Bone marrow (tissue), 2 donors: ENCODE measurements at places on chromosomes 12 and 14.

- no peak for DNase-seq
Measured at GRCh38 chr12:31220633-31221550, 105.1 kb downstream of the SINHCAF start.

DNA sequence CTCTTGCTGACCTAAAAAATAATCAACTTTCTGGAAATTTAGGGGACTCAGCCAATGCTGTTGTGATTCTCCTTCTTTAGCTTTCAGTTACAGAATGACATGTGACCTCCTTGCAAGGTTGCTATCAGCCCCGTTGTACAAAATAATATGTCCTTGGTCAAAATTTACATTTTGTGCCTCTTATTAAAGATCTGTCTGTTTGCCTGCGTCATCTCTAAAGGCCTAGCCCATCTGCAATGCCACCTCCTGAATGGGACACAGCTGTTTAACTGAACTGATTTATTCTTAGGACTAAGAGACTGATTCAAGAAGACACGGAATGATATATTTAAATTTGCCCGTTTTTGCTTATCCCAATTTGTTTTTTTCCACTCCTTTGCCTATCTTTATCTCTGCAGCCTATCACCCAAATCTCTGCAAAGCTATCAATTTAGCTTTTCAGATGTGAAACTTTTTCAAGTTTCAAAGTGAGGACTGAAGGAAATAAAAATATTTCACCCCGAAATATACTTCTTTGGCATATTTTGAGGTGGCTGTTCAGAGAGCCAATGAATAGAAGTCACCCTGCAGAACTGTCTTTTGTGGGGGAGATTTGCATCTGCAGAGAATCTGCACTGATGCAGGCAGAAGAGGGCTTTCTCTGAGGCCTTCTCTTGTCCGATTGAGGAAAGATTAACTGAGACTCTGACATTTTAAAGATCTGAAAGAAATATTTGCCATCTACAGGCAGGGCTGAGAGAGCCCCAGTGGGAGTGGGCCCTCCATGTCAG, 126.0 kb downstream of the VEZT start:
- no peak for DNase-seq

- DNase-seq: no peak
Measured at GRCh38 chr14:34496679-34497513, 34.9 kb upstream of the SPTSSA start.

- DNase-seq: no peak
Measured at GRCh38 chr12:6526766-6527525, 7.4 kb upstream of the GAPDH start.

GRCh38 chr12:27064397-27065342, 17.7 kb downstream of the C12orf71 start:
- DNase-seq: no peak

- no peak for DNase-seq
Measured at GRCh38 chr14:52248057-52248456, 19.4 kb upstream of the PTGDR start.

DNA sequence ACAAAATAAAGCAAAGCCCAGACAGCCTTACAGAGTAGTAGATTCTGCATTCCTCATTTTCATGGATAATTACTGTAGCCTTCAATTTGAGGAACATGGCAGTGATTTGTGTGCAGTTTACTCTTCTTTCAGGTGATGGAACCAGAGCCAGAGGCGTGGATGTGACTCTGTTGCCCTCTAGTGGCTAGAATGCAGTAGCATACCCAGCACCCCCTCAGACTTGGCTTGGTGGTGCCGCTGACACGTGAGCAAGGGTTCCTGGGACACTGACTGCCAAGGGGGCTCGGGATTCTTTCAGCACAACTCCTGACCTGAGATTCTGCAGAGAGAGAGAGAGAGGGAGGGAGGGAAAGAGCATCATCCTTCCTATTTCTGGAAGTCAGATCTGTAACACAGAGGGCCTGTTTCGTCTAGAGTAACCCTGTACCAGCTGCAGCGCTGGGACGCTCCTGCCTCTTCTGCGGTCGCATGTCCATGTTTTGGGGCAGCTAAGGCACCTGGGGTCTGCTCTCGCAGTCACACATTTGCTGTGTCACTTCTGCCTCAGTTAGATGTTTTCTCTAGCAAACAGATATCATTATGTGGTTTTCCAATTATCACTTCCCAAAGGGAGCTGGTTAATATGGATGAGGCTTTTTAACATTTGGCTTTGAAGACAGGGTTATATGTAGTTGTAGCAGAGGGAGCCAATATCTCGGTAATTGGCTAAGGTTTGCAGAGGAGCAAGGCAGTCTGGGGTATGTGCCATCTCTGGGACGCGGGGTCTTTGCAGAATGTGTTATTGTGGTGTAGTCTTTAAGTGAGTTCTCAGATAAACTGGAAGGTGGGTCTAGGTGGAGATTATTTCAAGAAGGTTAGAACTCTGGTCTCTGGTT, 428.1 kb downstream of the NRXN3 start:
- no peak for DNase-seq

- DNase-seq: no peak
Measured at GRCh38 chr12:47757840-47758583, 668 bp downstream of the RAPGEF3 start.

DNA sequence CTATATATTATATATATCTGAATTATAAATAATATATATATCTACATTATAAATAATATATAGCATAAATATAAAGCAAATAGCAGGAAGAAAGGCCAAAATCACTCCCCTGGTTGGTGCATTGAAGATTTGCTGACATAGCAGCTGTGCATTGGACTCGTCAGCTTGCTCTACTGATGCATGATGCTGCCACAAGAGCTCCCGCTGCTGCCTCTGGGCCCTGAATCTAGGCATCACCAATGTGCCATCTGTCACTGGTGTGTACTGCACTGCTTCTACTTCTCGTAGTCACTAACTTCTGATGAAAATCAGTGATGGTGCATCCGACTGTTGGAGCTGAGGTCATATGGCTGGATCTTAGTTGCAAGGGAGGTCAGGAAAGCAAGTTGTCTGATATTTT, 205.0 kb downstream of the ADAMTS20 start:
- no peak for DNase-seq

DNA sequence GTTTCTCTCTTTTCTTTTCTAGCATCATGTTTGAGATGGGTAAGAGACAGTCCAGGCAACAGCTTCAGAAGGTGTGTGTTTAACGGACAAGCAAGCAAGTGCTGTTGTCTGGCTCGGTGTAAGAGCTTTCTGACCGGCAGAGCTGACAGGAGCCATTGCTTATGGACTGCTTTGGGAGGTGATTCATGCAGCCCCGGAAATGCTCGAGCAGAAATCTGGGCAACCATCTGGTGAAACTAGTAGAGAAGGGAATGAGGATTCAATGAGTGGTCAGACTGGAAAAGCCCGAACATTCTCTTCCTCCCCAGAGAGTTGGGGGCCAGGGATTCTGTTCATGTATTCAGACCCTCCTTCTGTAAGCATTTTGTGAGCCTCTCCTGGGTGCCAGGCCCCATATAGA, 24.4 kb downstream of the TUNAR start:
- DNase-seq: no peak

DNA sequence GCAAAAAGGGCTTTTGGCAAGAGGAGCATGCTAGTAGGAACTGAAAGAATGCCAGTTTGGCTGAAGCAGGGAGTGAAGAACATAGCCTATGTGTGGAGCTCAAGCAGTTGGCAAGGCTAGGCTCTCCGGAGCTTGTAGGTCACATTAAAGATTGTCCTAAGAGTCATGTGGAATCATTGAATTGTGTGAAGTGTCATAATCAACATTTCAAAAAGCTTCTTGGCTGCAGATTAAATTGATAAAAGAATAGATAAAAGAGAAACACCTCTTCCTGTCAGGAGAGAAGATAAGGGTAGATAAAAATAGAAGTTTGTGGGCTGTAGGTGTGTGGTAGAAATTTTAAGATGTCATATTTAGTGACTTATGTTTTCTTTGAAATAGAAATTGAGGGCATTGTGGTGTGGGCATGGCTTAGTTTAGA, 36.1 kb downstream of the CPSF6 start:
- DNase-seq: no peak

GRCh38 chr12:104462931-104463339, 6.2 kb downstream of the CHST11 start:
- peak; percentile 80 for DNase-seq

DNA sequence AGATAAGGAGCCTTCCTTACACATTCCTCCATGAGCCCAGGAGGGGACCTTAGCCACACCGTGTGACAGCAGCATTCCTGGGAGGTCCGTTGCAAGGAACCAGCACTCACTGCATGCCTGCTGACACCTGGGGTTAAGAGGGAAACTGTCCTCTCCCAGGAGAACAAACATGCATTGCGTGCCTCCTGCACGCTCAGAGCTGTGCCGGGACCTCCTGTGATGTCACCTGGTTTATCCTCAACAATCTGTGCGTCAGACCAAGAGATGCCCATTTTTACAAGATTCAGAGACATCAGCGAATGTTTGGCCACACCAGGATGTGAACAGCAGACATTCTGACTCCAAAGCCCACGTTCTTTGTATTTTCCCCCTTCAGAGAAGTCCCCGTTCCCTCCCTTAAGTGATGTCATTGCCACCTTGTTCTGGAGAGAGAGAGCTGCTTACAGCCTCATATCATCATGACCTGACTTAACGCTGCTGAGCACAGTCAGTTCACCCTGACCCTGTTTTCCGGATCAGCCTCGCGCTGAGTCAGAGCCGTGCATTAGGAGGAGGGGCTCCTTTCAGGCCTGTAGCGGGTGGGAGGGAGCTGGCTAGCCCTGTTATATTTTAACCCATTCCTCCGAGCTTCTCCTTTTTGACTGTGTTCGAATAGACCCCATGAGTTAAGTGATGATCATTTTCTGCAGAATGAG, 36.2 kb downstream of the TMEM120B start:
- DNase-seq: no peak

DNA sequence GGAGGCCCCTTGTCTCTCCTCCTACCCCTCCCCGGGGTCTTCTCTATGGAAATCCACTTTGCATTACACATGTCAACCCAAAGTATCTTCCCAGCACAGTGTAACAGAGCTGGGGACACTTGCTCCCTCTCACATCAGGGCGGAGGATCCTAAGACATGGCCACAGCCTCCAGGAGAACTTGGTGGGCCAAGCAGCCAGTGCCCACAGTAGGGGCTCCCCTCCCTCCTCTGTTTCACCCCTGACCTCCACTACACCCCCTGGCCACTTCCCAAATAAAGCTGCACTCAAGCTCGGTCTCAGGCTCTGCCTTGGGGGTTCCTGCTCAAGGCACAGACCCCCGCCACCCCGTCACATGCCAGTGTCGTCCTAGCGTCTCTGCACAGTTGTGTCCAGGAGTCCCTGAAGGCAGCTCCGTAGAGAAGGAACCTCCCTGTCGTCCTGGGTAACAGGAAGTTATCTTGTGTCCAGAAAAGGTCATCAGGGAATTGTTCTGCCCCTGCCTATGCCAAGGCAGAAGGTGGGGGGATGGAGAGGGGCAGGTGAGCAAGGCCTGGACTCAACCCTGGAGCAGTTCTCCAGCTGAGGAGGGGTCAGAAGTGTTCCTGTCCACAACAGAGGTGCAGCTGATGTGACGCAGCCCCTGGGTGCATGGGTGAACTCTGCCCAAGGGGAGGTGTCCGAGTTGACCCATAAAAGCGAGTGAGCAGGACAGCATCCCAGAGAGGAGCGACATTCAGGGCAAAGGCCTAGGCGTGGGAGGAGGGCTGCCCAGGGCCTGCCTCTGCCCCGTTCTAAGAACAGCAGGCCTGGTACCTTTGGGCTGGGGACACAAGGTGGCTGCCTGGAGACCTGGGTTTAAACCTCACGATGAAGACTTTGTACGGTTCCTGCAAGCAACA, 25.5 kb downstream of the DIO3 start:
- DNase-seq: no peak

- no peak for DNase-seq
Measured at GRCh38 chr12:97127061-97127460, 220.0 kb downstream of the NEDD1 start.

DNA sequence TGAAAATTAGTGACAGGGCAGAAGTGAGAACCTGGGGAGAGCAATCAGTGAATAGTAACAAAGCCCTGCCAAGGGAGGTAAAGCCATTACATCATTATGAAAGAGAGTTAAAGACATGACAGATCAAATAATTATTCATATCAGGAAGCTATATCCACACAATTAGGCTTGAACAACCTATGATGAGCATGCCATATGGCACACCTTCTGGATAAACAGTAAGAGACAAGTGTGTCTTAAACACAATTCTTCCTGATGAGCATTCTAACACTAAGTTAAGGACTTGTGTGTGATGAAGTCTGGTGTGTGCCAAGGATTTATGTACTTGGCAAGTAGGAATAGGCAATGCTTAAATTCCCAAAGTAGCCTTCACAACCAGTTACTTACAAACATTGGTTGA, 76.1 kb downstream of the GALNT4 start:
- DNase-seq: no peak

GRCh38 chr12:57270966-57271470, 20.0 kb upstream of the STAC3 start:
- peak; percentile 8 for DNase-seq

DNA sequence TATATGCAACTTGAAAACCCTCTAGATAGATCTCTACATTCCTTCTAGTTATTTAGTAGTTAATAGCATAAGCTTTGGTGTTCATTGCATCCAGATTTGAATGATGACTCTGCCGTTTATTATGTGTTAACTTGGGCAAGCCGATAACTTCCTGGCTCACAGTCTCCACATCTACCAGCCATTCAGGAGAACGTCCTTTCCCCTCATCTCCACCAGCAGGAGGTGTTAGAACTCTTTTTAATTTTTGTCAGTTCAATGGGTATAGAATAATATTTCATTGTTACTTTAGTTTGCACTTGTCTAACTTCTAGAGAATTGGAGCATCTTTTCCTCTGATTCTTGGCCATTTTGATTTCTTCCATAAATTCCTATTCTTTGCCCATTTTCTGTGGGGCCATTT, 30.0 kb upstream of the WSCD2 start:
- DNase-seq: no peak

- DNase-seq: no peak
Measured at GRCh38 chr12:118986050-118986449, 4.7 kb downstream of the SRRM4 start.

GRCh38 chr14:55802986-55803872, 223.2 kb downstream of the KTN1 start:
- no peak for DNase-seq

DNA sequence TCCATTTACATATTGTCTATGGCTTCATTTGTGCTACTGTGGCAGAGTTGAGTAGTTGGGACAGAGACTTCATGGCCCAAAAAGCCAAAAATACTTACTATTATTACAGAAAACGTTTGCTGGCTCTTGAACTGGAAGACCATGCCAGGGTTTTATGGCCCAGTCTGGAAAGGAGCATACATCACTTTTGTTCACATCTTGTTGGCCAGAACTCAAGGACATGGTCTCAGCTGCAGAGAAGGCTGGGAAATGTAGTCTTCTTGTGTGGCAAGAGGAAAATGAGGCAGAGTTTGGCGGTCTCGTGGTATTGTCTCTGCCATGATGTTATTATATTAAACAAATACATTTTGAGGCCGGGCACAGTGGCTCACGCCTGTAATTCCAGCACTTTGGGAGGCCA, 509.6 kb downstream of the MED13L start:
- no peak for DNase-seq

GRCh38 chr12:15044471-15044870, 71.6 kb downstream of the PDE6H start:
- no peak for DNase-seq

- no peak for DNase-seq
Measured at GRCh38 chr12:42128327-42128726, 16.3 kb downstream of the GXYLT1 start.

- no peak for DNase-seq
Measured at GRCh38 chr14:26525085-26525484, 72.7 kb downstream of the NOVA1 start.

GRCh38 chr12:2341871-2342270, 289.1 kb downstream of the CACNA1C start:
- DNase-seq: no peak

GRCh38 chr12:89566615-89567014, 40.8 kb upstream of the POC1B start:
- DNase-seq: no peak

- no peak for DNase-seq
Measured at GRCh38 chr12:120399531-120399930, 30.6 kb upstream of the MSI1 start.
